ENCODE measurements at places on chromosomes 11 and 22. TPM values are rescaled to one million over a fixed set of nuclear protein-coding genes. Genes with fewer than 3 reads are reported as not detected.

OR5A2 gene
- total RNA-seq, result 4.3 TPM

UBQLN3 gene
- 2.6 TPM for total RNA-seq

PCNX3 gene
- total RNA-seq, result 7.2 TPM

FGF3 gene
- total RNA-seq, result not detected

FOXR1 gene
- total RNA-seq, result not detected

GVQW3 gene
- total RNA-seq, result 7.0 TPM

AGBL2 gene
- total RNA-seq, result 1.2 TPM

MS4A15 gene
- not detected for total RNA-seq

NPTXR gene
- total RNA-seq, result 3.9 TPM

IFT27 gene
- 21.4 TPM for total RNA-seq

Measured in umbilical cord (tissue), 2 donors.